ENCODE measurements at places on chromosomes 13 and 19. TPM values are rescaled to one million over a fixed set of nuclear protein-coding genes. Genes with fewer than 3 reads are reported as not detected.

The ATP4B gene
- total RNA-seq: not detected

The ZNF99 gene
- not detected for total RNA-seq

DNA sequence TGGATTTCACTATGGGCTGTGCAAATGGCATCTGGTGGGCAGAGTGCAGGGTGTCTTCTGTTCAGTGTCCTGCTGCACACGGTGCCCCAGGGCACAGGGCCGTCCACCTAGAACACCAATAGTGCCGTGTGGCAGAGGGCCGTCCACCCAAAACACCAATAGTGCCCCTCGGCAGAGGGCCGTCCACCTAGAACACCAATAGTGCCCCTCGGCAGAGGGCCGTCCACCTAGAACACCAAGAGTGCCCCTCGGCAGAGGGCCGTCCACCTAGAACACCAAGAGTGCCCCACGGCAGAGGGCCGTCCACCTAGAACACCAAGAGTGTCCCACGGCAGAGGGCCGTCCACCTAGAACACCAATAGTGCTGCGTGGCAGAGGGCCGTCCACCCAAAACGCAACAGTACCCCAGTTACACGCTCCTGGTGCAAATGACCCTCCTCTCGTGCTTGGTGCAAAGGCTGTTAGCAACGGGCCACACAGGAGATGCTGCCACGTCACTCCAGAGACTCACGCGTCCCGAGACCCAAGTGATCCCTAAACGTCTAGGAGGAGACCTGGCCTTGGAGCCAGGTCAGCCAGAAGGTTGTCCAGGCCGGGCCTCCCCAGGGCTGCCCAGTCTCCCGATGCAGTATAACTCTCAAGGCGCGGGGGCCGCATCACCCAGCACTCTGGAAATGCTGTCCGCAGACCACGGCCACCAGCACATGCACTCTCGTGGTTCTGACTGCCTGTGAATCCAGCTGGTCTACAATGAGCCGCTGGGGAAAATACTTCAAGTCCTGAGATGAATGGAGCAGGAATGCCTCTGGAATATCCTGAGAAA is 51.5 kb downstream of the RASA3 start:
- no peaks in the 10 kb centered on the region for H3K36me3 ChIP-seq
- no peaks in the 10 kb centered on the region for H3K27me3 ChIP-seq
- no peak overlapping the region for H3K4me3 ChIP-seq
- no peaks in the 10 kb centered on the region for H3K4me1 ChIP-seq
- no peak for DNase-seq
- H3K27ac ChIP-seq: no peak overlapping the region

DNA sequence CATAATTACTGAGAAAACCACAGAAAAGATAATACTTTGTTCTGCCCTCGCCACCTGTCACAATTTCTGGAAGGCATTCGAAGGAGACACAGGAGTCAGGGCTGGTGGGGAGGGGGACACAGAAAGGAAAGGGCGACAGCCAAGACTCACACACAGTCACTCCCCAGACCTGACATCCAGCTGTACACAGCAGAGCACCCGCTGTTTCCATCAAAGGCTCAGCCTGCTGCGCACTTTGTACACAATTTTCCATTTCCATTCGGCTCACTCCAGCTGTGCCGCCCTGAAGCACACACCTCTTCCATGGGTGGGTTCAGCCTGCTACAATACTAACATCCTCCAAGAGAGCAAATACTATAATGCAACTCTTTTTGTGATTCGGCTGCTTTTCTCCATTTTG is 38.0 kb downstream of the STK24 start:
- no peak for DNase-seq
- no peak overlapping the region for H3K27ac ChIP-seq
- no peak overlapping the region for H3K4me3 ChIP-seq
- peaks cover 25% of the 10 kb centered on the region for H3K4me1 ChIP-seq
- H3K36me3 ChIP-seq: no peaks in the 10 kb centered on the region
- H3K27me3 ChIP-seq: no peaks in the 10 kb centered on the region

- no peaks in the 10 kb centered on the region for H3K4me1 ChIP-seq
- no peak overlapping the region for H3K4me3 ChIP-seq
- no peaks in the 10 kb centered on the region for H3K36me3 ChIP-seq
- H3K27me3 ChIP-seq: no peaks in the 10 kb centered on the region
- H3K27ac ChIP-seq: no peak overlapping the region
- no peak for DNase-seq
Measured at GRCh38 chr19:5844456-5845433, 5.2 kb upstream of the FUT6 start.
